Stimulated activated CD8-positive, alpha-beta memory T cell treated with anti-CD3 and anti-CD28 coated beads, Interleukin-7, amount 100 ng/mL, for 1 hour (primary cell): ENCODE measurements at places on chromosomes 7 and 10.

GRCh38 chr10:87541114-87541513 is 36.4 kb downstream of the MINPP1 start:
- no peak for DNase-seq

GRCh38 chr7:141042222-141043193 is 27.8 kb upstream of the MRPS33 start:
- no peak for DNase-seq

DNA sequence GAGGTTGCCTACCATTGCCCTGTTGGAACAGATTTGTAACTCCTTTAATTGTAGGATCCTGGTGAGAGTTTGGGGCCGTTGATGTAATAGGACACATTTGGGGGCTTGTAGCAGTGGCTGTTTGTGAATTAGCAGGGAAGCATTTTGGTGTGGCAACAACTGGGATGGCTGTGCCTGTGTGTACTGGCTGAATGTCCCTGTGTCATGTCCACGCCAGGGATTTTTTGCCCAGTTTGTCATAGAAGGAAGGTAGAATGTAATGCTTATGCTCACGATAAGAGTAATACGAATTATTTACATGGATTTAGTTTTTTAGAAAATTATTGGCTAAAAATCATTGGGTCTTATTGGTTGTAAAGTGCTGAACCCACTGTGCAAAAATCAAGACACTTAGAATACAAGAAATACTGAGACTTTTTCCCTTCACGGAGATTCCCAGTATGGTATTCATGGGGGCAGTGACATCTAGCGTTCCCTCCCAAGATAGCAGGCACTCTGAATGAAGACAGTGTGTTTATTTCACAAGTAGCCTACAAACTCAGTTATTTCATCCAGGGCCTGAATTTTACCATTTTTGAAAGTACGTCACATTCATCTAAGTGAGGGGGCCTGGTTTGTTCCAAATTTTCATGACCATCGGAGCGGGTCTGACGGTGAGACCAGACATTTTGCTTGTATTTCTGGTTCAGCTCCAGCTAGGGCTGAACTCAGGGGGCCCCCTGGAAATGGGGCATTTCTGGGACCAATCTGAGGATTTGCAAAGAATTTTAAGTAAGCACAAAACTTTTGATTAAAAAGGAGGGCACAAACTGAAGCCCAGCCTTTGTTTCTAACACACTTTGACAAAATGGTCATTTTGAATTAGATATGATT is 74.7 kb downstream of the CACNB2 start:
- no peak for DNase-seq

DNA sequence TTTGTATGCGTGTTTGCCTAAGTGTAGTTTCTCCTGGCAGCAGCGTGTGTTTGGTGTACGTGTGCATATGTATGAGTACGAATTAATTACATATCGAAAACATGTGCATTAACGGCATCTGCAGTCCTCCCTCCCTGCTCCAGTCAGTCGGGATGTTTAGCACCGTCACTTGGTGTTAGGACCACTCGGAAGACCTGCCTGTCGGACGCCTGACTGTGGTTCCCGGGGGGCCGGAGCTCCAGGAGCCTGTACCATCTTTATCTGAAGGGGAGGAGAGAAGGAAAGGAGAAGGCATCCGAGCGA is 1.1 kb upstream of the CNTNAP2 start:
- DNase-seq: no peak

DNA sequence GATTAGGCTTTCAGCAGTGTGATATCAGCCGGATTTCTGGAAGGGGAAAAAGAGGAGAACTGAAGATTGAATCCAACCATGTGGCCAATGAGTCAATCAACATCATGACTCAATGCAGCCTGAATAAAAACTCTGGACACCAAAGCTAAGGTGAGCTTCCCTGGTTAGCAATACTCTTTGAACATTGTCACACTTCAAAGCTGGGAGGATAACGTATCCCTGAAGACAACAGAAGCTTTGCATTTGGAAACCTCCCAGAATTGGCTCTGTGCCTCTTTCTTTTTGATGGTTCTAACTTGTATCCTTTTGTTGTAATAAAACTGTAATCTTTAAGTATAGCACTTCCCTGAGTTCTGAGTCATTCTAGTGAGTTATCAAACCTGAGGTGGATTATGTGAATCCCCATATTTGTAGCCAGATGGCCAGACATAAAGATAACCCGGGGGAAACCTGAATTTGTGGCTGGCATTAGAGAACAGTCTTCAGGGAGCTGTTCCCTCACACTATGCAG is 284.4 kb downstream of the IPMK start:
- no peak for DNase-seq

GRCh38 chr10:115903207-115903606 is 369.8 kb downstream of the GFRA1 start:
- DNase-seq: no peak

DNA sequence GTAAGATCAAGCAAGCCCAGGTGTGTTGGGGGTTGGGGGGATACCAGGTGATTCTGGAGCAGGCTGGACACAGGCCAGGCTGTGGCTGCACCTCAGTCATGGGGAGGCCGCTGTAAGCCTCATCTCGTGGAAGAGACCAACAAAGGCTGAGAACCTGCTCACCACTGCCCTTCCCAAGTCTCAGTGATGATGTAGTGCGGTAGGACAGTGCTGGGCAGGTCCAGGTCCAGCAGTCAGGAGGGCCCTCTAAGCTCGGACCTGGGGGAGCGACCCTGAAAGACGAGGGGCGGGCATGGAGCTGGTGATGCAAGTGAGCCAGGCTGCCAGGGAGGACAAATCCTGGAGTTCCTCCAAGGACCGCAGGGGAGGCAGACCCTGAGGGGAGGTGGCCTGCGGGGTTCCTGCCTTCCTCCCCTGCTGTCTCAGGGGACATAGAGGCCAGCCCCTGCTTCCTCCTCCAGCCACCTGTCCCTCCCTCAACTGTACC is 3.3 kb upstream of the PWWP2B start:
- DNase-seq: no peak

- no peak for DNase-seq
These were observed 265.4 kb upstream of the NFE2L3 start for GRCh38 chr7:25886387-25887240.

GRCh38 chr7:98687111-98687751 is 70.1 kb downstream of the NPTX2 start:
- DNase-seq: no peak

GRCh38 chr7:150942001-150942590 is 36.0 kb downstream of the KCNH2 start:
- no peak for DNase-seq

- DNase-seq: no peak
These were observed 159.0 kb upstream of the UNC5B start for GRCh38 chr10:71053169-71053895.

GRCh38 chr7:129110258-129110981 is 34.1 kb upstream of the TSPAN33 start:
- no peak for DNase-seq

- DNase-seq: no peak
These were observed 102.5 kb upstream of the RPA3 start for GRCh38 chr7:7820939-7821338.

GRCh38 chr10:49611816-49612512 is 1.9 kb downstream of the SLC18A3 start:
- no peak for DNase-seq

- no peak for DNase-seq
These were observed 96.1 kb upstream of the RHEB start for GRCh38 chr7:151615784-151616183.

DNA sequence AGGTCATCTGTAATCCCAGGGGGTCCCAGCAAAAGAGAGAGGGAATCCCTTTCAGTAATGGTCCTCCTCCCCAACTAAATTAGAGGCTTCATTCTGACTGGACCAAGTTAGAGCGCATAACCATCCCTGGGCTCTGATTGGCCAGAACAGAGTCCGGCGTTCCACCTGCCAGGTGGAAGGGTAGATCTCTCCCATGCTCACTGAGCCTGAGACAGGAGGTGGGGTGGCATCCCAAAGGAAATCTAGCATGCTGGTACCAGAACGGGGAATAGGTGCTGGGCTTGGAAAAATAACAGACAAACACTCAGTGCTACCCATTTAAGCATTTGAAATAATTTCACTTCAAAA is 21.0 kb upstream of the TSPAN33 start:
- DNase-seq: no peak

GRCh38 chr7:471866-472639 is 47.6 kb downstream of the PDGFA start:
- no peak for DNase-seq

- no peak for DNase-seq
These were observed 62.9 kb downstream of the CELF2 start for GRCh38 chr10:11080564-11080984.

DNA sequence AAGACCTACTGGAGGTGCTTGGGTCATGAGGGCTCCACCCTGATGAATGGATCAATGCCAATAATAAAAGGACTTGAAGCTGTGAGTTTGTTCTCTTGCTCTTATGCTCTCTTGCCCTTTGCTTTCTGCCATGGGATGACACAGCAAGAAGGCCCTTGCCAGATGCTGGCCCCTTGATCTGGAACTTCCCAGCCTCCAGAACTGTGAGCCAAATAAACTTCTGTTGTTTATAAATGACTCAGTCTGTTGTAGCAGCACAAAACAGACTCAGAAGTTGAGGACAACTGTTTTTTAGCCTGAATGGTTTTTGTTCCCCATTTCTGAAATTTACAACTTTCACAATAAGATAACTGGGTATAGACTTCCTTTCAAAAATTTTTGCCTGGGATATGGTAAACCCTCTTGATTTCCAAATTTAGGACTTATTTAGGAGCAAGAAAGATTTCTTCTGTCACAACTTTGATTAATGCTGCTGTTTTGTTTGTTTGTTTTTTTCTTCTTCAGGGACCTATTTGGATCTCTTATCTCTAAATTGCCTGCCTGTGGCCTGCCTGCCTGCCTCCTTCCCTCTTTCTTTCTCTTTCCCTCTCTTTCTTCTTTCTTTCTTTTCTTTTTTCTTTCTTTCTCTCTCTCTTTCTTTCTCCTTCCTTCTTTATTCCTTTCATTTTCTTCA is 12.1 kb downstream of the ENTPD1 start:
- no peak for DNase-seq

DNA sequence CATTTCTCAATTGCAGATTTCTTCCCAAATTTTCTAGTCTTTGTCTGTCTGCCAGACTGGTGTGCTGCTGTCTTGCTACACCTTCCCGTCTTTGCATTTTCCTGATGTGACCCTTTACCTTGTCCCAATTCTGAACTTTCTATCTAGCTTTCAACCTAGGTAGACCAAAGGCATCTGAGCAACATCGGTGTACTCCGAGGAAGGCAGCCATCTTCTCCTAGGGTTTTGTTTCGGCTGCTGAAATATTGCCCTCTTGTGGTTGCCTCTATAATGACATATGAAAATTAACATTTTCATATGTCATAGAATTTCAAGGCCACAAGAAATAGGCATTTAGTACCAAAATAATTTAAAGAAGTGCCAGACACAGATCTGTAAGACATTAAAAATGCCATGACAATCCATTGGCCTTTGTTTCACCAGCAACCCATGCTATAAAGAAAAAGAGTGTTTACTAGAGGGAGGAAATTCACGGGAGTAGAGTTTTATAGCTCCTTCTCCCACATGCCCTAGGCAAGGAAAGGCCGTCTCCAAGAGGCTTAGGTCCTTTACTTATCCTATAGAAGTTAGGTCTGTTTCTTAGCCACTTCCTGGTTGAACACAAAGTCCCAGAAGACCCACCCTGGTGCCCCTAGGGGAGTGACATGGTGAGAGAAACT is 23.4 kb downstream of the OR9A2 start:
- DNase-seq: no peak

DNA sequence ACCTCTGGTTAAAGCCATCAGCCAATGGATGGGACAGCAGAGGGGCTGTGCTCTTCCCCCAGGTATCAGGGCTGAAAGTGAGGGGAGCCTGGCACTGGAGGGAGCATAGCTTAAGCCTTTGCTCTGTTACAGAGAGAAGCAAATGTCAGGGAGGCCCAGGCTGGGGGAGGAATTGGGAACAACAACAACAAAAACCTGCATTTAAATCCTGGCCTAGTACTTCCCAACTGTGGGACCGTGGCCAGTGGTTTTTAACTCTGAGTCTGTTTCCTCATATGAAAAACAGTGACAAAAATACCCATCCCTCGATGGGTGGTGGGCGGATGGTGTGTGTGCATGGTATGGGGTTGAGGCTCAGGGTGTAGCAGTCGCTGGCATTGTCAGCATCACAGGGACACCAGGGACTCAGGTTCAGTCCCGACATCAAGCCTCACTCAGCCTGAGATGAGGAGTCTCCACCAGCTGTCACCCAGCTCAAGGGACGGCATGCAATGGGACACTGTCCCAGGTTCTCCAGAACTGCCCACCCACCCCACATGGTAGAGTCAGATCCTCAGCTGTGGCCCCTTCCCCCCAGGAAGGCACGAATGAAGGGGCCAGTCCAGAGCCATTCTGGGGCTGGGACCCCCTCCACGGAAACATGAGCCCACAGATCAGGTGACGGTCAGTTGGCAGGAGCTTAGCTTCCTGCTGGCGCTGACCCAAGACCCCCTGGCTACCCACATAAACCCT is 74.5 kb downstream of the AFAP1L2 start:
- no peak for DNase-seq

- no peak for DNase-seq
These were observed 744 bp downstream of the PPRC1 start for GRCh38 chr10:102133373-102134195.

- no peak for DNase-seq
These were observed 9.2 kb downstream of the GPER1 start for GRCh38 chr7:1097120-1097504.

DNA sequence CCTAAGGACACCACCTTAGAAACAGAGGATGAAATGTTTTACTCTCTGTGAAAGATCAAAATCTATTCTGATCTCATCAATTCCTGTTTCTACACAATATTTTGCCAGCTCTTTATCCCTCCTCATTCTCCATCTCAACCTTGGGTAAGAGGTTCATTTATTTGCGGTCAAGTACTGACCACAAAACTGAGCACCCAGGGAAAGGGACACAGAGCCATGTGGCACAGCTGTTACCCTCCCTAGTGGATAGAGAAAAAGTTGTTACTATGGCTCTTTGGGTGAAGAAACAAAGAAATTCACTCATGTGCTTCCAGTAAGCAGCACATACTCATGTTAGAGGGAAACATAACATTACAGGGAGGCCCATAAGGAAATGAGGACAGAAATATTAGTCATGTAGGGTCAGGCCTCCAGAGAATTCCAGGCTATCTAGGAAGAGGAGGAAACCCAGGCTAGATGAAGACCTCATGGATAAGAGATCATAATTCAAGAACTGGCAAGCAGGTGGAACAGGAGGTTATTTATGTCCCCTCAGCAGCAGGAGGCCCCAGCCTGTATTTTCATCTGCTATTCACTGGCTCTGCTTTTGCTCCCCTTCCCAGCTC is 114.5 kb downstream of the ATE1 start:
- DNase-seq: no peak

GRCh38 chr7:107746006-107746405 is 2.1 kb downstream of the CBLL1 start:
- DNase-seq: no peak
